ENCODE measurements at places on chromosomes 2 and 18.

DNA sequence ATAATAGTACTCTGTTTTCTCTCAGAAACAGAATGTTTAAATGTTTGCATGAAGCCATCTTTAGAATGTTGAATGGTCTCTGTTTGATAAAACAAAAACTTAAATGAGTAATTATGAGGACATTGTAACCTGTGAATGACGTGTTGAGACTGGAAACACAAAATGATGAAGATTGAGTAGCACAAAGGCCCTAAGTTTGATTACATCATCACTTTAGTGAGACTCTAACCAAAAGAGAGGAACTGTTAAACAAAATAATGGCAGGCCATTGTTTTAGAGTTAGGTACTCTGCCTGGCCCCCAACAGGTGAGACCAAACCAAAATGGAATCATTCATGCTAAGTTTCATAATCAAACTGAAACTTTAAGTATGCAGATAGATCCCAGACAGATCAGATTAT, 1561.7 kb upstream of the SLC39A10 start:
- no peak for DNase-seq

- DNase-seq: no peak
These were observed 910.4 kb upstream of the GYPC start for GRCh38 chr2:125745514-125745913.

DNA sequence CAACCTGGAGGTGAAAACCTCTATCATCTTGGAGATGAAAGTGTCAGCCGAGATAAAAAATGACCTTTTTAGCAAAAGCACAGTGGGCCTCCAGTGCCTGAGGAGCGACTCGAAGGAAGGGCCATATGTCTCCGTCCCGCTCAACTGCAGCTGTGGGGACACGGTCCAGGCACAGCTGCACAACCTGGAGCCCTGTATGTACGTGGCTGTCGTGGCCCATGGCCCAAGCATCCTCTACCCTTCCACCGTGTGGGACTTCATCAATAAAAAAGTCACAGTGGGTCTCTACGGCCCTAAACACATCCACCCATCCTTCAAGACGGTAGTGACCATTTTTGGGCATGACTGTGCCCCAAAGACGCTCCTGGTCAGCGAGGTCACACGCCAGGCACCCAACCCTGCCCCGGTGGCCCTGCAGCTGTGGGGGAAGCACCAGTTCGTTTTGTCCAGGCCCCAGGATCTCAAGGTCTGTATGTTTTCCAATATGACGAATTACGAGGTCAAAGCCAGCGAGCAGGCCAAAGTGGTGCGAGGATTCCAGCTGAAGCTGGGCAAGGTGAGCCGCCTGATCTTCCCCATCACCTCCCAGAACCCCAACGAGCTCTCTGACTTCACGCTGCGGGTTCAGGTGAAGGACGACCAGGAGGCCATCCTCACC, 90.2 kb downstream of the SH3BP4 start:
- no peak for DNase-seq

- DNase-seq: no peak
These were observed 92.1 kb downstream of the SMAD2 start for GRCh38 chr18:47838396-47838795.

GRCh38 chr2:126808929-126809328, 89.8 kb upstream of the TEX51 start:
- no peak for DNase-seq

DNA sequence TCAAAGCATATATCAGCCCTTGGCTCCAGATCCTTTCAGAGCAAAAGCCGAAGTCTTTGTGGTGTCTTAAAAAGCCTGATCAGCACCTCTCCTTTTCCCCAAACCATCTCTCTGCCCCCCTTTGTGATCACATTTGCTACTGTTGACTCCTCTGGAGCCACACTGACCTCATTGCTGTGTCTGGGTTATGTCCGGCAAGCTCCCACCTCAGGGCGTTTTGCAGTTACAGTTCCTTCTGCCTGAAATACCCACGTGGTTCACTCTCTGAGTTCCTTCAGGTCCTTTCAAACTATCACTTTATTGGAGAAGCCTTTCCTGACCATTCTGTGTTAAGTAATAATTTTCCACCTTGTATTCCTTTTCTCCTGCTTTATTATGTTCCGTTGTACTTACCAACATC, 11.8 kb downstream of the C2orf69 start:
- no peak for DNase-seq

- DNase-seq: no peak
These were observed 507.6 kb upstream of the SPHKAP start for GRCh38 chr2:228689053-228689452.

- DNase-seq: no peak
These were observed 2.6 kb downstream of the CRYBA2 start for GRCh38 chr2:218990612-218991011.

DNA sequence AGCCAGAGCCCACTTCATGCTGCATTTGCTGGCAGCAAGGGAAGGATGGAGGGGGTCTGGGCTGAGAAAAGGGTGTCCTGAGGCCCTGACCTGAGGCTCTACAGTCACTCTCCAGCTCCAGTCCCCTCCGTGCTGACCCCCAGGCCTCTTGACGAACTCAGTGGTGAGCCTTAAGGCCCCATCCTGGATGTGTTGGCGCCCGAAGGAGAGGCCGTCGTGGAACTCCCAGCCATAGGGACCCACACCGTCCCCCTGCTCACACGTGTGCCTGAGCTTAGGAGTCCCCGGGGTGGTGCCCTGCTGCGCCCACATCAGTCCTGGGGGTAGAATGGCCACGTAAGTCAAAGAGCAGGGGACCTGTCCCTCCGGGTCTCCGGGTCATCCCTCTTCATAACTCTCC, 776 bp downstream of the MOGS start:
- DNase-seq: no peak

DNA sequence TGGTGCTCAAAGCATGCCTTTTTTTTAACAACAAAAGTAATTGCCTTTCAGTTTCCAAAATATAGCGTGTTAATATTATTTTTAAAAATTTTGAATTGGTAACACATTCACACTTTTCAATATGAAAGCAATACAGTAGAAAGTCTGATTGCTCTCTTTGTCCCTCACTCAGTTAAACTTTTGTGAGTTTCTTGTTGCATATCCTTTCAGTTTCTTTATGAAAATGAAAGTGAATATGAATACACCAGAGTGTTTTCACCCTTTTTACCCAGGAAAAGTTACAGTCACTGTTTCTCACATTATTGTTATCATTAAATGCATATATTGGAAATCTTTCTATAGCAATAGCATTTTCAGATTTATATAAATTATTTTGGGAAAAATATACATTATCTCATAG, 377.4 kb upstream of the CRIM1 start:
- DNase-seq: no peak
